ENCODE measurements at places on chromosomes 12 and 14. TPM values are rescaled to one million over a fixed set of nuclear protein-coding genes. Genes with fewer than 3 reads are reported as not detected.

Gene NKX2-1
- total RNA-seq: not detected

Gene HCAR2
- 11.8 TPM for total RNA-seq

Gene MSRB3
- total RNA-seq: 23.8 TPM

- peak; percentile 58 for DNase-seq
Observed at GRCh38 chr12:106733660-106734059, 40.8 kb upstream of the RIC8B start.

DNA sequence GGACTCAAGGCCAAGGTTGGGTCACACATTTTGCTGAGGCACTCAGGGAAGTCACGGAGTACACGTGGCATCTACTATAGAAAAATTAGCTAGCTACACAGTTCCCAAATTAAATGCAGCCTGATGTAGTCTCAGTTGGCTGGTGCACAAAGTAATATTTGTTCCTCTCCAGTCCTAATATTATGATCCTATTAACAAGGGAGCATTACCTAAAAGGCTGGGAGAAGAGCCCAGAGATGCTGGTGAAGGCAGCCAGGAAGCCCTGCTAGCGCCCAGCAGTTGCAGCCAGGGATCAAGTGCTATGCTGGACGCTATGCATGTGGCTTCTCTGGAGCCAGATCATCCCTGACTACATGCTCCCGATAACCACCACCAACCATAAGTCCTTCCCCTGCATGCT lies 88.0 kb upstream of the GSC start:
- DNase-seq: peak; percentile 72

DNA sequence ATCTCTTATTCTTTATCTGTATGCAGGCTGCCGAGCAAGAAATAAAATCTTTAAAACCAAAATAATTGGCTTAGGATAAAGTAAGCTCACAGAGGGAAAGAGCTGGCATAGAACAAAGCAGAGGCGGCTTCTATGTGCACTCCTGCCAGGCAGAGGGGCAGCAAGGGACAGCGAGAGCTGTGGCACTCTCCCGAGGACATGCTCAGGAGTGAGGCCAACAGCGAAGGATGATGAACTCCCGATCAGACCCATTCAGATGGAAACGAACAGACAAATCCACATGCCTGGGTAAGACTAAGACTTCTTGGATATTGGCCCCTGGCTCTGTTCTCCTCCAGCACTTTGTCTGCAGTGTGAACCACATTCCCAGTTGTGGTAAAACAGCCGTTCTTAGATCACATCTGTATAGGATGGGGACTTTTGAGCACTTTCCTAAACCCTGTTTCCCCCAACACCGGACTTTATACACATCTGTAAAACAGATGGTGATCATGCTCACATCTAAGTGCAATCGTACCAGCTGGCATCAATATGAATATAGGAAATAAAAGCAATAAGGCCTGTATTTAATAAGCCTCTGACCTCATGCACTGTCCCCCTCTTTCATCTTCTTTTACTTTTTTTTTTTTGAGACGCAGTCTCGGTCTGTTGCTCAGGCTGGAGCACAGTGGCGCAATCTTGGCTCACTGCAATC lies 134.1 kb downstream of the PPM1H start:
- peak; percentile 57 for DNase-seq

DNA sequence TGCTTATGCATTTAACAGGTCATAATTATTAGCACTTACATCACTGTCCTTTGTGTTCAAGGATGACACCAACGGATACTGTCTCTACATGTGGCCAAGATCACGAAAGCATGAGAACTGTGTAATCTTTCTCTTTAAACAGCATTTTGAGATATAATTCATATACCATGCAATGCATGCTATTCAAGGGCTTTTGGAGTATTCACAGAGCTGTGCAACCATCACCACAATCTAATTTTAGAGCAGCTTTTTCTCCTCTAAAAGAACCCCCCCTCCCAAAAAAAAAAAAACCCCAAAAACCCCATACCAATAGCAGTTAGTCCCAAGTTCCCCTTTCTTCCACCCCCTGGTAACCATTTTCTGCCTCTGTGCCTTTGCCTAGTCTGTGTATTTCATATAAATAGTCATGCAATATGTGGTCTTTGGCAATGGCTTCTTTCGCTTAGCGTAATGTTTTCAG lies 60.6 kb downstream of the SPRING1 start:
- DNase-seq: no peak
